ENCODE measurements at places on chromosomes 3 and 15.
A peak's percentile ranks its signal among the peaks of the same experiment; 100 is the strongest.

GRCh38 chr3:102441832-102442231 lies 7.0 kb downstream of the ZPLD1 start:
- peak; percentile 16 for DNase-seq

DNA sequence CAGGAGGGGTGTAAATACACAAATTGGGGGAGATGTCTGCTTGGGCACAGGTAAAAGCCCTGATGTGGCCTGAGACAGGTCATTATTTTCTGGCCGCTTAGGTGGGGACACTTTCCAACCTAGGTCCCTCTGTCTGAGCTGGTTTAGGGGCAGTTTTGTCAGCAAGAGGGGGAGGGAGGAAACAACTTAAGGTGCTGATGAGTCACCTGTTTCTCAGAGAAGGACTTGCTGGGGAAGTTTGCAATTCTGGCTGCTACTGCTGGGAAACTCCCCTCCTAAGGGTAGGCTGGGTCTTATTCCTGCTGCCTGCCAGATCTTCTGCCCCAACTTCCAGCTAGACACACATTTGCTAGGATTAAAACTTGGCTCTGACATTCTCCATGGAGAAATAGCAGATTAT lies 4.8 kb upstream of the RHOV start:
- no peak for DNase-seq

DNA sequence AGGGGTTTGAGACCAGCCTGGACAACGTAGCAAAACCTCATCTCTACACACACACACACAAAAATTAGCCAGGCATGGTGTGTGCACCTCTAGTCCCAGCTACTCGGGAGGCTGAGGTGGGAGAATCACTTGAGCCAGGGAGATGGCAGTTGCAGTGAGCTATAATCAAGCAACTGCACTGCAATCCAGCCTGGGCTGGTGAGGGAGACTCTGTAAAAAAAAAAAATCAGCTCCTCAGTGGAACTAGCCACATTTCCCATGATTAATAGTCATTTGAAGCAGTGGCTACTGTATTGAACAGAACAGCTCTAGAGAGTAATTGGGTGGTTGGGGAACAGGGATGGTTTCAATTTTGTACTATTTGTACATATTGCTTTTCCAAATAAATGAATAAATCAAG lies 11.5 kb upstream of the FBXO40 start:
- DNase-seq: no peak

DNA sequence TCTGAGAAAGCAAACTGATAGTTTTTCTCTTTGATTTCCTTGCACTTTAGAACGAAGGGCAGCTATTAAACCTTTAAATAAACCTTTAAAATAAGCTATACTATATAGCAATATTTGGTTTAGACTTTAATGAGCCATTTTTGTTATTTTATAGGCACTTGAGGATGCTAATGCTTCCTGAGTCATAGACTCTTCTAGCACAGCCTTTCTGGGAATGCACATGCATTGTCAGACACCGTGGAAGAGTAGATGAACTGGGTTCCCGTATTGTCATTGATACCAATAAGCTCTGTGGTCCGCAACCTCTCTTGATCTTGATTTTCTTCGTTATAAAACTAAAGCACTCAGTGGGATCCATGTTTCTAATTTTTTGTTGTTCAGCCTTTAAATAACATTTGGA lies 27.6 kb downstream of the CERS3 start:
- DNase-seq: no peak

DNA sequence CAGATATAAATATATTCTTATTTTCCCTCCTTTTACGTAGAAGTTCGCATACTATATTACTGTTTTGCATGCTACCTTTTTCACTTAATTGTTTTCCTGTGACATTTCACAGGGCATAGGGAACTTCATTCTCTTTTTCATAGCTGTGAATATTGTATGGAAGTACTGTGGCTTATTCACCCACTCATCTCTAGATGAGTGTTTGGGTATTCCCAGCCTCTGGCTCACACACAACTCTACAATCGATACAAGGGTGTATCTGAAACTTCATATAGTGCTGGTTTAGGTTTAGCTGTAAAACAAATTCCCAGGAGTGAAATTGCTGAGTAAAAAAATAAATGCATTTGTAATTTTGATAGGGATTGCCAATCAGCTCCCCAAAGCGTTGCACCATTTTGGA lies 55.3 kb upstream of the MAGI1 start:
- no peak for DNase-seq

DNA sequence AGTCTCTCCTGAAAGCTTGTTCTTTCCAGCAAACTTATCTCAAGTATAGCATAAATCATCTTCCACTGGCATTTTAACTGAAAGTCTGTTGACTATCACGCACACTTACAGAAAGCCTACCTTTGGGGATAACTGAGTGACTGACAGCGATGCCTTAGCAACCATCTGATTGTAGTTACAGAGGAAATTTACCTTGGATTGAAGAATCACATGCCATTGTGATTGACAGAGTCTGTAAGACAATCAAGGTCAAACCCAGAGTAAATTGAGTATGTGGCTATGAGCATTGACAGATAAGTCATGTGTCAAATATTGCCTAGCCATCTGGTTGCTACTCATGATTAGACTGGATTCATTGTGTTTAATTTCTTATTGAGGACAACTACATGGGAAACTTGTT lies 82.0 kb downstream of the CNTN4 start:
- no peak for DNase-seq

DNA sequence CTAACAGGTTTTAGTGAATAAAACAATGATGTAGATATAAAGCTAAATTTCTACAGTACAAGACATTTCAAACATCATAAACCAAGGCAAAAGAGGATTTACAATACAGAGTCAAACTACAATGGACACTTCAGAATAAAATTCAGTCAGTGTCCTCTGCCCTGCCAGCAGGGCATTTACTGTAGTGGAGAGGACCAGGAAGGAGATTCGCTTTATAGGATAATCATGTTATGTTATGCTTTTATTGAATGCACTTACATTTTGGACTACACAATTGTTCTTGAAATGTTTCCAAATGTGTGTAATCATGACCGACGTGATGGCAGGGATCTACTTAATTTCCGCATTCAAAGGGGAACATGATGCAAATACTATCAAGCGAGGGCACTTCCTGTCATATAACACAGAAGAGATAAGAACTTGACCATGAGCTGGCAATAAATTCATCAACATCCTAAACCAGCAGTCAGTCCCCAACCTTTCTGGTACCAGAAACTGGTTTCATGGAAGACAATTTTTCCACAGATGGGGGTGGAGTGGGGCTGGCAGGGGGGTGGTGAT lies 925.6 kb downstream of the FHIT start:
- DNase-seq: no peak

- DNase-seq: no peak
These were observed 503.5 kb downstream of the EDEM1 start for GRCh38 chr3:5690904-5691532.

DNA sequence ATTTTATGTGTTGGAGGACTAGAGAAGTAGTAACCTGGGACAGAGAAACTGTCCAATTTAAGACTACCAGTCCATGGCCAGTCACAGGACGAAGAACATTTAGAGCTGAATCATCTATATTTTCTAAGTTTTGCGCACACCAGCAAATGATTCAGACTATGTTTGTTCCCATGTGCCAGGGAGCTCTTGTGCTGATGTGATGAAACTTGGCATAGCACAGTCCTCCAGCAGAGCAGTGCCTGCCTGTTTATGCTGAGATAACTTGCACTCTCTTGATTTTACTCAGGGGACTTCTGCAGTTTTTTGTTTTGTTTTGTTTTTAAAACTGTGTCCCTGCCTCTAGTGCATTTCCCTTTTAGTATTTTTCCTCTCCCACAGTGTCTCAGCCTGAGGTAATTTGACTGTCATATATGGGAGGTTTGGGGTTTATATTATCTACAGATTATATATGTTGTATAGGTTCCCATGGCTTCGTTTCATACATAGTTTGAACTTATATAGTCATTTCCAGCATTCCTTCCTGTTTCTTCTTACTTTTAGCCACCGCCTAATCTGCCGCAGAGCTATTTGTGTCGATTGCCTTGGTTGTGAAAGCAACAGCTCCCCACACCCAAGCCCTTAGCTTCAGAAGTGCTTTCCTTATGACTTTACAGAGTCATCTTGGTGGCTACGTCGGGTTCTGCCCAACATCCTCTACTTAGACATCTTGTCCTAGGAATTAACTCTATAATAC lies 45.5 kb downstream of the PPM1L start:
- no peak for DNase-seq

DNA sequence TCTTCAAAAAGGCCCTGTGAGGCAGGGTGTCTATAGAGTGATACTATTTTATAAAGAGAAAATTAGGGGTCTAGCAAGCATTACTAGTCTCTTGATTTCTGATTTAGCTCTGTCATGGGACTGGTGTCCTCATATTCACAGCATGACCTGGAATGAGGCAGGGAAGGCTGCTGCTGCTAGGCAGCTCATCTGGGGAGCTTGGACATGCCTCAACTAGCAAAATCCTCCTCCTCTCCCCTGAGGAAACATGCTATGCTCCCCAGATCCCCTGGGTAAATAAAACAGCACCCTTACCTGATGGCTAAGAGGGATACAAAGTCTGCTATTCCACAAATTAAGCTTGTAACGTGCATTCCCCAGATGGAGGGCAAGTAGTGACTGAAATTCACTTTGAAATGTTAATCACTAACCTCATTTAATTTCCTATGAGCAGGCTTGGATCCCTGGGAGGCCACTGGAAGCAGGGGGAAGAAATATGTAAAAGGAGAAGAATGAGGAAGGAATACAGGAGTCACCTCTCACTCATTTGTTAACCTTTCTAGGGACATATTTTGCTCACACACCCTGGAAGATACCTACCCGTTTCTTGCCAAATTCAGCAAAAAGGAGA lies 709.4 kb downstream of the SQOR start:
- no peak for DNase-seq

GRCh38 chr15:64979252-64979710 lies 10.4 kb downstream of the SPG21 start:
- peak; percentile 62 for DNase-seq

DNA sequence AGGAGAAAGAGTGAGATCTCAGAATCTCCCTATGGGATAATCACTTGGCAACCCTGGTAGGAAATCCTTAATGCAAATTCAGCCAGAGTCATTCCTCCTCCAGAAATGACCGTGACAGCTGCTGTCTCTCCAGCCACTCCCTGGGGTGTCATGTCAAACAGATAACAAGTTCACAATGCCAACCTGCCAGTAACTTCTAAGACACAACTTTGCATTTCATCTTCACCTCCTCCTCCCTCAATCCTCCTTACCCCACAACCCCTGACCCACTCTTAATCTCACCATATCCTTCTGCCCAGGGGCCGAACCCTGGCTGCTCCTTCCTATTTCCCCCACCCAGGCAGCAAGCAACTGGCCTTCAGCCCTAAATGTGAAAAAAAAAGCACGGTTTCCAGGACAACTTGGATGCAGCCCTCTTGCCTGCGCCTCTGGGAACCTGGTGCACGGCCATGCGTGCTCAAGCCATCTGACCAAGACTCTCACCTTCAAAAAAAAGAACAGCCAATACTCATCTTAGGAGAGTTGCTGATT lies 166.0 kb downstream of the NTRK3 start:
- no peak for DNase-seq

GRCh38 chr3:177753451-177754155 lies 556.3 kb upstream of the TBL1XR1 start:
- no peak for DNase-seq

DNA sequence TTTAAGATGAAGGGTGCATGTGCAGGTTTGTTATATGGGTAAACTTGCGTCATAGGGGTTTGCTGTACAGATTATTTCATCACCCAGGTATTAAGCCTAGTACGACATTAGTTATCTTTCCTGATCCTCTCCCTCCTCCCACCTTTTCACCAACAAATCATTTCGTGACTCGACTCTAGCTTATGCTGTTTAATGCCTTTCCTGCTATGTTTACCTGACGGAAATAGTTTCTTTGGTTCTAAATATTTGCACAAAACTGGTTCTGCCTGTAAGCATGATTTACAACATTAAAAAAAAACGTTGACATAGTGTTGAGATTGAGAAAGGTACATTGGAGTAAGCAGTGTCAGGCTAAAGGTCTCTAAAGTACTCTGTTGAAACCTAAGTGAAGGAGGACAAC lies 2.4 kb downstream of the GNL3 start:
- no peak for DNase-seq

GRCh38 chr3:104819333-104819732 lies 547.4 kb upstream of the ALCAM start:
- no peak for DNase-seq

- DNase-seq: no peak
These were observed 19.3 kb upstream of the GPX1 start for GRCh38 chr3:49377483-49377882.

- peak; percentile 87 for DNase-seq
These were observed 1.5 kb downstream of the MEGF11 start for GRCh38 chr15:66251790-66252684.

DNA sequence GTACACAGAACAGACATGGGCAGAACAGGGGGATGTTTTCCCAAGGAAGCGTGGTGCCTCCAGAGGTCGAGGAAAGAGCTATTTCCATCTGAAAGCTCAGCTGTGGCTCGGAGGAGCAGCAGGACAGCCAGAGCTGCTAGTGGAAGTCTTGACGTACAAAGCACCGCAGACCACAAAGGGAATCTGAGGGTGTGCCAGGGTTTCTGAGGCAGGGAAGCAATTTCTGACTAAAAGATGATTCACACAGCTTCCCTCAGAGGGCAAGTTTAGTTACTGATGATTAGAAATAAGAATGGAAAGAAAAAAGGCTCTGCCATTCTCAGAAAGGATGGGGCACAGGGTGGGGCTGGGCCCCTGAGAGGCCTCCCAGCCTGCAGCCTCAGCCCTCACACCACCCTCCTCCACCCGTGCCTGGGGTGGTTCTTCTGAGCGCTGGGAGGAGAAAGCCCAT lies 45.8 kb upstream of the SEC13 start:
- peak; percentile 36 for DNase-seq

- no peak for DNase-seq
These were observed 21.7 kb downstream of the RPLP1 start for GRCh38 chr15:69474291-69474690.

GRCh38 chr3:71026634-71027578 lies 556.6 kb downstream of the FOXP1 start:
- DNase-seq: no peak

- DNase-seq: no peak
These were observed 514.6 kb upstream of the MCTP2 start for GRCh38 chr15:93716615-93717231.

DNA sequence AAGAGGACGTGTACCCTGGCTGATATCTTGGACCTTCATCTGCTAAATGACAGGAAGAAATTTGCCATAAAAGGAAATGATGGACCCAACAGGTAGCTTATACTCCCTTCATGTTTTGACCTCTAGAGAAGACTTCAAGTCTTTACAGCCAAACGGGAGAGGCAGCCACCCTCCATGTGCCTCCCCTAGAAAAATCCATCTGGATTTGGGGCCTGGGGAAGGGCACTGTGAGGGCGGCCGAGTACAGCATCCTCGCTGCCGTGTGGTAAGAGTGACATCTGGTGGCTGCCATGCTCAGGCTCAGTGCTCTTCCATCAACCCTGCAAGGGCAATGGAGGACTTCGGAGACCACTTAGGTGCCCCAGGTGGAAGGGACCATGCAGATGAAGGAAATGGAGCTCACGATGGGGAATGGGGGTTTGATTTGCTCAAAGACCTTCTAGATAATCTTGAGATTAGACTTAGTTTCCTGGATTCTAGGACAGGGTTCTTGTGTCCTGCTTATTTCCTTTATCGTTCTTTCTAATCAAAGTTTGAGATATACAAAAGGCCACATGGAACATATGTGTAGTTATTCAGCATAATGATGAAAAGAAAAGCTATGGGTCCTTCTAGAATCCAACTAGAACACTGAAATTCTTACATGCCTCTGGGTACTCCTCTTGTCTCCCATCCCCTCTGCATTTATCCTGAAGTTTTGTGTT lies 44.4 kb downstream of the AQP9 start:
- peak; percentile 79 for DNase-seq

- no peak for DNase-seq
These were observed 111.4 kb downstream of the ZMAT3 start for GRCh38 chr3:178960181-178960580.

- no peak for DNase-seq
These were observed 74.2 kb downstream of the CRTC3 start for GRCh38 chr15:90603893-90604292.
